Posterior vena cava (tissue), 2 donors: ENCODE measurements at places on chromosomes 3 and 15. TPM values are rescaled to one million over a fixed set of nuclear protein-coding genes. Genes with fewer than 3 reads are reported as not detected.

DNA sequence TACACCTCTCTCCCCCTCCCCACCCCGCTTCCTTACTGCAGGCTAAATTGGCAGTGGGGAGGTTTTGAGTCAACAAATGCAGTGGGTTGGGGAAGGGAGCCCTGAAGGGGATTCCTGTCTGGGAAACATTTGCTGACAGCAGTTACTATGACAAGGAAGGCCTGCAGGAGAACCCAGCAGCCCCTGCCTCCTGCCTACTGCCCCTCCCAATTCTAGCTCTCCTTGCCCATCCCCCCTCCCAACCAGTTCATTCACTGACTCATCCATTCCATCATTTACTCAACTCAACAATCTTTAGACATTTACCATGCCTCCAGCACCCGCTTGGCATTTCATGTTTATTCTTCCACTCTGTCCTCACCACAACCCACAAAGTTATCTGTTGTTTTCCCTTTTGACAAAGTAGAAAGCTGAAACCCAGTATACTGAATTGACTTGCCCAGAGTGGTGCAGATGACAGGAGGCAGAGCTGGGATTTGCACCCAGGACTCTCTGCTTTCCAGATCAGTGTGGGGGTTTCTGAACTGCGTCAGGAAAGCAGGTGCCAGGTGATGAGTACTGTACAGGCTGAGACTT is 75.0 kb downstream of the MAGEF1 start:
- no peak for DNase-seq

- no peak for DNase-seq
Measured at GRCh38 chr15:55282284-55282833, 7.3 kb downstream of the RAB27A start.

GRCh38 chr3:107954845-107955244 is 136.0 kb downstream of the CD47 start:
- no peak for DNase-seq

GRCh38 chr15:51681303-51681963 is at the start of gene SCG3:
TSS of gene SCG3 (plus strand) at chr15:51681503. CDS start at chr15:51681756, 253 bp downstream.
- peak; percentile 94 for DNase-seq

GRCh38 chr15:74878273-74878672 is 5.1 kb upstream of the SCAMP2 start:
- no peak for DNase-seq

DNA sequence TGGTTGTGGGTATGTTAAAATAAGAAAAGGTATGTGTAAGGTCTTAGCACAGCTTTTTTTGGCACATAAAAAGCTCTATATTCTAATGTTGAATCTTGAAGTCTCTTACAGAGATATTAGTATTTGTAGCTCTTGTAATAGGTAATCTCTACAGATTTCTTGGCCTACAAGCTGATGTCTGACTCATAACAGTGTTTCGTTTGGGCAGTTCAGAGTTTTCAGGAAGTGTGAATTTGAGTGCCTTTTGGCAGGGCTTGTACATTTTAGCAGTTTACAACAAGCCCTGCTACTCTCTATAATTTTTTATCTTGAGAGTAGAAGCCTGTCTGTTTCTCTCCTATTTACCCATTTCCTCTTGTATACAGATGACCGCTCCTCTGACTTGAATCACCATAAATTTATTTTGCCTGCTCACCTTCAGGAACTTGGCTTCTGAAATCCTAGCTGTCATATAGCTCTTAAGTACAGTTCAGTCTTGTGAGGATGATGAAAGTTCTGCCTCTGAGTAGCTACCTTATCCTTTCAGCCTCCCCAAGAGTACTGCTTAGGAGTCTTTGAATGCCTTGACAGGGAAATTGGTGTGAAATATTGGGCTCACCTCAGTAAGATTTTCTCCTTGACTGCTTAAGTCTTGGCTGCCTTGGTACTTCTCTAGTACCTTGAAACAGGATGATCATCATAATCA is 419.9 kb upstream of the RARB start:
- DNase-seq = no peak

The GPR149 gene
- not detected for total RNA-seq

The ELP6 gene
- total RNA-seq = 20.5 TPM

The ZMYND10 gene
- 0.23 TPM for total RNA-seq

The UMPS gene
- total RNA-seq = 15.5 TPM

The LMAN1L gene
- total RNA-seq = not detected

The IL12A gene
- not detected for total RNA-seq

The CHL1 gene
- total RNA-seq = 7.8 TPM
